ENCODE measurements at places on chromosomes 16 and 17.
A peak's percentile ranks its signal among the peaks of the same experiment; 100 is the strongest.

DNA sequence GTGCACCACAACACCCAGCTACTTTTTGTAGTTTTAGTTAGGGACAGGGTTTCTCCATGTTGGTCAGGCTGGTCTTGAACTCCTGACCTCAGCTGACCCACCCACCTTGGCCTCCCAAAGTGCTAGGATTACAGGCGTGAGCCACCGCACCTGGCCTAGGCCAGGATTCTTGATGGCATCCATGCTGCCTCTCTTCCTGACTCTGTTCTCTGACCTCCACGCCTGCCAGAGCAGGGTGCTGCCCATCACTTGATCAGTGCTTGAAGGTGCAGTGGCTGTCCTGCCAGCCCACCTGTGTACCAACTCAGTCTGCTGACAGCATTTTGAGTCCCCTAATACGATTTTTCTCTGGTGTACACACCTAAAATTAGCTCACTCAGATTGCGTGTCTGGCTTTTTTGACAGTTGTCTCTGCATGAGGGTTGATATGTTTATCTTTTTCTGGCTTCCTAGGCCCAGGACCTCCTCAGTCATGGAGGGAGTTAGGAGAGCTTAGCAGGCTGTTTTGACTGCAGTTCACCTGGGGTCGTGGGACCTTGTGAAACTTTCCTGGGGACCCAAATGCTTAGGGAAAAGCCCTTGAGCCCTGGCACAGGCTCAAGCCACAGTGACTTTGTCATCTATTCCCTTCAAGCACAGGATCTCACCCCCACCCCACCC is 5.9 kb downstream of the HAS3 start:
- DNase-seq, result no peak

DNA sequence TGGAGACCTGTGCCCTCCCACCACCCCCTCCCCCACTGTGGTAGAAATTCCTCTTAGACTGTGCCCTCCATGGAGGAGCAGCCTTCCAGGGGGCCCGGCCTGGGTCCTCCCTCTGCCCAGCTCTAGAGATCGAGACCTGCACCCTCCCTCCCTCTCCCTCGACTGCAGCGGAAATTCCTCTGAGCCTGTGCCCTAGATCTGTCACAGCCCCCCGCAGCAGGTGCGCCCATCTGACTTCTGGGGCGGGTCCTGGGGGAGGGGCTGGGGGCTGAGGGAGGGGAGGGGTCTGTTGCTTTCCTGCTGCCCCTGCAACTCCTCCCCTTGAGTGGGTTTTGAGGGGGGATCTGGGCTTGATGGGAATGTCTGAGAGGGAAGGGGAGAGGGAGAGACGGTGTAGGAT is 177.8 kb upstream of the GSE1 start:
- DNase-seq, result no peak

- DNase-seq, result no peak
Observed at GRCh38 chr17:59634632-59635541, 15.2 kb downstream of the CLTC start.

GRCh38 chr16:89764711-89765201 is 43.4 kb downstream of the ZNF276 start:
- no peak for DNase-seq

GRCh38 chr17:76700270-76700616 is 10.5 kb downstream of the MXRA7 start:
- no peak for DNase-seq

- DNase-seq, result no peak
Observed at GRCh38 chr16:85569615-85570212, 43.4 kb upstream of the GSE1 start.

- DNase-seq, result no peak
Observed at GRCh38 chr16:53745086-53745485, 41.1 kb downstream of the FTO start.

DNA sequence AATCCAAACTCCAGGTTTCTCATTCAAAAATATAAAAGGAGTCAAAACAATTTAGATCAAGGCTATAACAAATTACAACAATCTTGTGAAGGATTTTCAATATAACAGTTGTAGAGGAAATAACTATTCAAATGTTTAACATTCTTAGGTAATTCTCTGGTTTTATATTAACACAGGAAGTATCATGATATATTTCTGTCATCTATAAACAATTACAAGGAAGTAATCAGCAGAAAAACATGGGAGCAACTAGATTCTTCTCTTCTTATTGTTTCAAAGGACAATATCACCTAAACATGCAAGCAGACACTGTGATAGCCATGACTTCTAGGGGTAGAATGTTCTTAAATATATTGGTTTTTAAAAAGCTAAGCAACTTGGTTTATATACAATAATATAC is 49.9 kb downstream of the FBXL20 start:
- DNase-seq, result no peak

DNA sequence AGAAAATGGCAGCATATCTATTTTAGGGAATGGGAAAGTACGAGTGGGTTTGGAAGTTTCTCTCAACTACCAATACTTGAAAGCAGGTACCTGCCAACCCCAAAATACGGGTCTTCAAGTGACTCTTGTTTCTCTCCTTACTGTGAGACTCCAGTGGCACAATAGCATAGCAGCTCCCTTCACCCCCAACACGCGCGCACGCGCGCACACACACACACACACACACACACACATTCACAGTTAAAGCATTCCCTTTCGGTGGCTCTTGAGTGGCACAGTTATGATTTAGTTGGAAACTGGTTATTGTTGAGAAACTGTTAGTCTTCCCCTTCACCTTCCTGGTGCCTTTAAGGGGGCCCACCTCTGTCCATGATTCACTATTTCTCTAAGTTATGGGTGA is 30.0 kb upstream of the CCL2 start:
- DNase-seq, result no peak

- DNase-seq, result no peak
Observed at GRCh38 chr17:45086865-45087503, 25.9 kb downstream of the NMT1 start.

DNA sequence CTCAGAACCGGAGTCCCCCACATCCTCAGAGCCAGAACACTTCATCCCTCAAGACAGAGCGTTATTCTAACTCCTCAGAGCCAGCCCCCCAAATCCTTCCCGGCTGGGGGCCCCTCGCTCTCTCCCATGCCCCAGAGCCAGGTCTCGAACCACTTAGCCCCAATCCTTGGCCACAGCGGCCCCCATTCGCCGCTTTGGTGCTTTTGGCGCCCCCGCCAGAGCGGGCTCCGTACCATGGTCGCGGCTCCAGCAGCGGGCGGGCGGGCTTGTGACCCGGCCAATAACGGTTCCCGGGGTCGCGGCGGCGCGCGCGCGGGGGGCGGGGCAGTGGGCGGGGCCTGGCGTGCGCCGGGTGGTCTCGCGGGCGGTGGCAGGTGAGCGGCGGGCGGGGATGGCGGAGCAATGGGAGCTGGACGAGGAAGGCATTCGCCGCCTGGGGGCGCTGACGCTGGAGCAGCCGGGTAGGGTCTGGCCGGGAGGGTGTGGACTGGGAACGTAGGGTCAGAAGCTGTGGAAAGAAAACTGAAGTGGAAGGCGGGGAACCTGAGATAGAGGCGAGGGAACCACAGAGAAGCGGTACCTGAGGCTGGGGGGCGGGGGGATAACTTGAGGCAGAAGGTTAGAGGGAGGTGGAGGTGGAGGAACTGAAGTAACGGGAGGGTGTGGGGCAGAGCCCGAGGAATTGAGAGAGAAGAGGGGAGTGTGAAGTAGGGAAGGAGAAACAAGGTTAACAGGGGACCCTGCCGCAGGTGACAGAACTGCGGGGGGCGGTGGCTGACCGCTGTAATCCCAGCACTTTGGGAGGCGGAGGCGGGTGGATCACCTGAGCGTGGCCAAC is at the start of the genes KCTD19 and LRRC36:
Gene KCTD19 (minus strand): TSS at position 270 of the 838 bp plus-strand sequence. CDS start 34 bp downstream, at position 236.
Gene LRRC36 (plus strand): TSS at position 344 of the 838 bp plus-strand sequence. CDS start 48 bp downstream, at position 392.
- DNase-seq, result peak; percentile 42

DNA sequence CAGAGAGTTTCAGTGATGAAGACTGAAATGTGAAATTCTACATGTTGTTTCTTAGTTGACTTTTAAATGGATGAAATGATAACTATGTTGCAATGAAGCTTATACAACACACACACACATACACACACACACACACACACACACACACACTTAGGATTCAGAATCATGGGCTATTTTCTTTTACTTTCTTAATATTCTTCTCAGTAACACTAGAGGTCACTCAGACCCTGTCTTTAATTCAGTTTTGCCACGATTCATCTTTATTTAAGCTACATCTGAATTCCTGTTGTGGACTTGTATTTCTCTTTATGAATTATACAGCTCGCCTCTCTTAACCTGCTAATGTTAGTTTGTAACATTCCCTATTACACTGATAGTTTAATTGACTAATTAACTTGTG is 109.6 kb upstream of the GOT2 start:
- DNase-seq, result no peak

DNA sequence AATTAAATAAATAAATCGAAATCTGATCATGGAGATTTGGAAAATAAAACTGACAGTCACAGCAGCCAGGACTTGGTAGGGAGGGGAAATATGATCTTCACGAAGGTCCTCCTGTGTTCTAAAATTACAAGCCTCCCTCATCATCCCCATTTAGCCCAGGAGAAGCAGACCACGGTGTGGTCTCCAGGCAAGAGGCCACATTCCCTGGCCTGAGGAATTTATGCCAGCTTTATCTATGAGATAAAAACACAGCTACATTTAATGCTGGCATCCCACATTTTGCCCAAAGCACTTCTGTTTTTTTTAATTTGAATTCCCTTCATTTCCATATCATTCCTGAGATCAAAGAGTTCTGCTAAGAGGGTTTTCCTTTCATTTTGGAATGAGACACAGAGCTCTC is 43.2 kb downstream of the ABCC12 start:
- DNase-seq, result no peak

DNA sequence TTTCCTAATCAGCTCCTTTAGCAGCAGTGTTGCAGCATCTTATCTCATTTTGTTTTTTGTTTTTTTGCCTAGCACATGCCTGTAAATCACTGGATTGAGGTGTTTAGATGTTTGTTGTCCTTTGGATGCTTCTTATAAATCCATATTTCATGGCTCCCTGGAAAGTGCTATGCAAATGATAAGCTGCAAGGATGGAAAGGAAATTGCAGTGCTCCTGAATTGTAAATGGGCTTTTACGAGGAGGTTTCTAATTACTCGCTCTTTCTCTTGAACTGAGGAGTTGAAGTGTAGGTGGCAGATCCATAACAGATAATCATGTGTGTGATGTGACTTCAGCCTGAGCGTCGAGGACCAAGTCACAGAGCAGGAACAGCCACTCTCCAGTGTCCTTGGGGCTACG is 45.0 kb downstream of the MAPT start:
- DNase-seq, result no peak

GRCh38 chr17:77320485-77321256 is 179.9 kb downstream of the SEC14L1 start:
- DNase-seq, result no peak

GRCh38 chr16:55468352-55468990 is 10.5 kb upstream of the MMP2 start:
- no peak for DNase-seq

DNA sequence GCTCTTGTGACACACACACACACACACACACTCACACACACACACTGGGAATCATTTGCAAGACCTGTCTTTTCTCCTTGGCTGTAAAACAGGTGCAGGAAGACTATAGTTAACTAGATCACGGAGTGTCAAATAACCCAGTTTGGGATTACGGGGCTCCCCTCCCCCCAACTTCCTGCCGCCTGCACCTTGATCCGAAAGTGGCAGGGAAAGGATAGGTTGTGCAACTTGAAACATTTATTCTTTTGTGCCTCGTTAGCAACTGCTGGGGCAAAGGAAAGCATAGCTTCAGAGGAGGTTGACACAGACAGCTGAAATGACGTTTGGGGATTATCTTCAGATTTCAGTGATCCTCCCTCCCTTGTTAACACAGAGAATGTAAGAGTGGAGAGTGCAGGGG is 149.5 kb downstream of the NTN1 start:
- DNase-seq, result no peak

GRCh38 chr17:62101090-62101489 is 36.0 kb upstream of the MED13 start:
- no peak for DNase-seq

- no peak for DNase-seq
Observed at GRCh38 chr17:10121971-10122707, 76.3 kb downstream of the GAS7 start.

DNA sequence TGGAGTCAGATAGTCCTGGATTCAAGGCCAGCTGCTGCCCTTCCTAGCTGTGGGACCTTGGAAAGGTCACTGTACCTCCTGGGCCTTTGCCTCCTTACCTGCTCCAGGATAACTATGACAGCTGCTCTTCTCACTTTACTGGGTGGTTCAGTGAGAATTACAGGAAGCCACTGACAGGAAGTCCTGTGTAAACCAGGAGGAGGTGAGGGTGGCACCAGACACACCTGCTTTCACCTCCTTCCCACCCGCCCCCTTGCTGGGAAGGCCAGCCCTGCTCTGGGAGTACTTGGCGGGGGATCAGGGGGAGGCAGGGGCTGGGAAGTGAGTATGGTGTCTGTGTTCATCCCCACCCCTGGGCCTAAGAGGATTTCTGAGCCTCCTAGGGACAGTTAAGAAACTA is 42.6 kb downstream of the CPNE2 start:
- no peak for DNase-seq

DNA sequence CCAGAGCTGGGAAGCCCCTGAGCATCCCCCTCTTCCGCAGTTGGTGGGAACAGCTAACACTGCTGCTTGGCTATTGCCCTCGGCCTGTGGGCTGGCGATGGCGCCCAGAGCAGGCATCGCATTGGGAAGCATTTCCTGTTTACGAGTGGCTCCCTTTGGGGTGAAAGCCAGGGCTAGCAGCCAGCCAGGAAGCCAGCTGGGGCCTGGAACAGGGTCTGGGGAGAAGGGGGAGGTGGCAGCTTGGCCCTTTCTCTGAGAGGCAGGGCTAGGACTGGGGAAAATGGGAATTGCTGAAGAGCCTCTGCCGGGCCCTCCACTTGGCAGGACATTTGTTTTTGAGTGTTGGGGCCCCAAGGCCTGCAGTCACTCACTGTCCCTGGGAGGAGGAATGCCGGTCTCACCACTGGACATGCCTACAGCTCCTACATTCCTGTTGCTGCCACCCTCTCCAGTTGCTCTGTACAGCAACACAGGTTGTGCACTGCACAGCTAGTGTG is 2.4 kb upstream of the MTSS2 start:
- DNase-seq, result no peak

GRCh38 chr16:66926961-66927436 is 1.7 kb upstream of the RRAD start:
- DNase-seq, result no peak

GRCh38 chr16:2469399-2470233 is 1.5 kb upstream of the NTN3 start:
- no peak for DNase-seq

DNA sequence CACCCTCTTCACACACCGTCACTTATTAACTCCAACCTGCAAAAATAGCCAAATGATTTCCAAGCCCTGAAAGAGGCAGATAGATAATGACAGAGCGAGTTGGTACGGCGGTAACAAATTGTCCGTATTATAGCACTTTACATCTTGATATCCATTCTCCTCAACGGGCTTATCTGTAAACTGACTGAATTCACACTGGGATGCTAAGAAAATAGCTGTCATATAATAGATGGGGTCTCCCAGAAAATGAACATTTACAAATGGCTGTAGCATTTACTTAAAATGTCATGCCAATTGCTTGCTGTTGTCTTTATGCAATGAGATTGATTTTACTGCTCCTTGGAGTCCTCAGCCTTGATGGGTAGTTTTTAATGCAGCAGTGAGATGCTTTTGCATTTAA is 225.8 kb upstream of the SDK2 start:
- no peak for DNase-seq

GRCh38 chr16:59021751-59022150 is 287.6 kb upstream of the GOT2 start:
- DNase-seq, result no peak

All from stimulated activated CD8-positive, alpha-beta memory T cell treated with anti-CD3 and anti-CD28 coated beads, Interleukin-15, amount 100 ng/mL, for 24 hours (primary cell).